ENCODE measurements at places on chromosomes 12 and 14. TPM values are rescaled to one million over a fixed set of nuclear protein-coding genes. Genes with fewer than 3 reads are reported as not detected.

Gene KRT71
- not detected for polyA plus RNA-seq

Gene MUCL1
- not detected for polyA plus RNA-seq

Gene POU6F1
- not detected for polyA plus RNA-seq

Gene ANKRD33
- not detected for polyA plus RNA-seq

Gene TBPL2
- polyA plus RNA-seq: not detected

Gene RFLNA
- polyA plus RNA-seq: not detected

Gene SINHCAF
- 20.1 TPM for polyA plus RNA-seq

Gene CALM1
- 277 TPM for polyA plus RNA-seq

Gene CARMIL3
- polyA plus RNA-seq: not detected

Gene CMA1
- not detected for polyA plus RNA-seq

Gene OTX2
- not detected for polyA plus RNA-seq

Gene PYGL
- 70.5 TPM for polyA plus RNA-seq

Gene RPL6
- polyA plus RNA-seq: 201 TPM

Gene CAPZA3
- polyA plus RNA-seq: not detected

Gene TAS2R9
- polyA plus RNA-seq: not detected

Gene WNT1
- polyA plus RNA-seq: 0.09 TPM

Gene NTS
- not detected for polyA plus RNA-seq

Gene ANAPC7
- polyA plus RNA-seq: 17.2 TPM

Gene ANAPC5
- 104 TPM for polyA plus RNA-seq

Gene LRRC10
- polyA plus RNA-seq: not detected

Gene SLC4A8
- polyA plus RNA-seq: 1.9 TPM

Gene RFX4
- polyA plus RNA-seq: not detected

Gene CELA1
- polyA plus RNA-seq: 3.0 TPM

Gene DTX1
- 0.08 TPM for polyA plus RNA-seq

Gene SAMD15
- polyA plus RNA-seq: not detected
